ENCODE measurements at places on chromosomes 5 and 9.

DNA sequence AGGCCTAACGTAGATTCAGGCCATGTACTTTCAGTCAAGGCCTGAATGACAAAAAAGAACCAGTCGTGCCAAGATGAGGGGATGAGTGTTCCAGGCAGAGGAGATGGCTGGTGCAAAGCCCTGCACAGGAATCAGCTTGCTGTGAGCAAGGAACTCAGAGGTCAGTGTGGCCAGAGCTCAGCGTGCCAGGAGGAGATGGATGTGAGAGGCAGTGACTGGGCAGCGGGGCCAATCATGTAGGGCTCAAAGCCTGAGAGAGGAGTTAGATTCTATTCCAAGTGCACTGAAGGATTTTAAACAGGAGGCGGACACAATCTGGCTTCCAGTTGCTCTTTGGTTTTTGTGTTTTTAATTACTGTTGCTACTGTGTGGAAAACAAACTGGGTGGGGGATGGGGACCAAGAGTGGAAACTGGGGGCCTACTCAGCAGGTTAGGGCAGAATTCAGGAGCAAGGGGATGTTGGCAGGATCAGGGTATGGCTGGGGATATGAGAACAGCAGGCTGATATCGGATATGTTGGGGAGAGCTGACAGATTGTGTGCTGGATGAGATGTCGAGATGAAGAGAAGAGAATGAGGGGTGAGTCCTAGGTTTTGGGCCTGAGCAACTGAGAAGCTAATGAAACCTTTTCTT, 64.3 kb downstream of the ANGPTL2 start:
- no peak for DNase-seq

GRCh38 chr9:89427621-89428221, 70.2 kb downstream of the SEMA4D start:
- DNase-seq, result no peak

GRCh38 chr9:81613002-81613812, 76.1 kb downstream of the TLE1 start:
- no peak for DNase-seq

DNA sequence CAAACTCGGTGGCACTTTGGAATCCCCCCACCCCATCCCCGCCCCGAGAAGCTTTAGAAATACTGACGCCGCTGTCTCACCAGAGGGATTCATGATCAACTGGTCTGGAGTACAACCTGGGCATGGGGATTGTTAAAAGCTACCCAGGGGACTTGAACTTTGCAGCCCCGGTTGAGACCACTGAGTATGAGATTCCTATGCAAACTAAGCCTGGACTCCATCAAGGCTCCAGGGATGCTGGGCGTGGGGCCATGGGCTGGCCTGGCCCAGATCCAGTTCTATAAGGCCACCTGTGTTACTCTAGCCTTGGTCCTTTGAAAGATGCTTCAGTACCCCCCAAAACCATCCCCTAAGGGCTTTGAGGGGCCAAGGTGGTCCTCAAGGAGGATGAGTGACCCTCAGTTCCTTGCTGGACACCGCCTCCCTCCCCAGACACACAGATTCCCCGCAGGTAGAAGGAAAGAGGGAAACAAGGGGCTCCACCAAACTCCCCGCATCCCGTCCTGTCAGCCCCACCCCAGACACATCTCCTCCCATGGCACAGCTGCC, 68.5 kb downstream of the MRPL36 start:
- DNase-seq, result no peak

DNA sequence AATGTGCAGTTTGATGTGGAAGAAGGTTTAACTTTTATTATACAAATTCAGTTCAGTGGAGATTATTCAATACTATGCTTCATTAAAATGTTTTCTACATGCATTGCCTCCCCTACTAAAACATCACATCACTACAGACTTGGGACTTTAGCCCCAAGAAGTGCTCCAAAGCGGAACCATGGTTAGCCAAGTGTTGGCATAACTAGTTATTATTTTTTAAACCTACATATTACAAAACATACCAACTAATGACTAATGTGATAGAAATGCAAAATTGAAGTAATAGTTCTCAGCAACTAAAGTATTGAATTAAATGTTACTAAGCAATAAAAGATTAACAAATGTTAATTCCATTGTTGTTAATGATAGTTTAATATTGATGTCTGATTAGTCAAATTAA, 74.5 kb downstream of the XRCC4 start:
- DNase-seq, result no peak

Data from HAP-1 (cell line).